Activated T-cell treated with anti-CD3 and anti-CD28 coated beads, Interleukin-2, amount 50 U/mL, for 72 hours (primary cell): ENCODE measurements at places on chromosomes 13 and 19. TPM values are rescaled to one million over a fixed set of nuclear protein-coding genes. Genes with fewer than 3 reads are reported as not detected.

Gene CACNG6
- not detected for total RNA-seq

Gene RYR1
- total RNA-seq: 5.3 TPM

Gene KCNC3
- total RNA-seq: 5.2 TPM

Gene KLK10
- total RNA-seq: not detected

Gene C2CD4C
- total RNA-seq: 0.97 TPM

Gene ZNF787
- total RNA-seq: 45.9 TPM

Gene SPC24
- 43.6 TPM for total RNA-seq

Gene ZNF726
- total RNA-seq: 20.5 TPM
